Activated T-cell treated with anti-CD3 and anti-CD28 coated beads for 48 hours (primary cell): ENCODE measurements at places on chromosomes 6 and 20.

- no peak for DNase-seq
These were observed 11.4 kb downstream of the DDX27 start for GRCh38 chr20:49230561-49231133.

GRCh38 chr20:51309128-51309527 lies 233.4 kb downstream of the NFATC2 start:
- no peak for DNase-seq

DNA sequence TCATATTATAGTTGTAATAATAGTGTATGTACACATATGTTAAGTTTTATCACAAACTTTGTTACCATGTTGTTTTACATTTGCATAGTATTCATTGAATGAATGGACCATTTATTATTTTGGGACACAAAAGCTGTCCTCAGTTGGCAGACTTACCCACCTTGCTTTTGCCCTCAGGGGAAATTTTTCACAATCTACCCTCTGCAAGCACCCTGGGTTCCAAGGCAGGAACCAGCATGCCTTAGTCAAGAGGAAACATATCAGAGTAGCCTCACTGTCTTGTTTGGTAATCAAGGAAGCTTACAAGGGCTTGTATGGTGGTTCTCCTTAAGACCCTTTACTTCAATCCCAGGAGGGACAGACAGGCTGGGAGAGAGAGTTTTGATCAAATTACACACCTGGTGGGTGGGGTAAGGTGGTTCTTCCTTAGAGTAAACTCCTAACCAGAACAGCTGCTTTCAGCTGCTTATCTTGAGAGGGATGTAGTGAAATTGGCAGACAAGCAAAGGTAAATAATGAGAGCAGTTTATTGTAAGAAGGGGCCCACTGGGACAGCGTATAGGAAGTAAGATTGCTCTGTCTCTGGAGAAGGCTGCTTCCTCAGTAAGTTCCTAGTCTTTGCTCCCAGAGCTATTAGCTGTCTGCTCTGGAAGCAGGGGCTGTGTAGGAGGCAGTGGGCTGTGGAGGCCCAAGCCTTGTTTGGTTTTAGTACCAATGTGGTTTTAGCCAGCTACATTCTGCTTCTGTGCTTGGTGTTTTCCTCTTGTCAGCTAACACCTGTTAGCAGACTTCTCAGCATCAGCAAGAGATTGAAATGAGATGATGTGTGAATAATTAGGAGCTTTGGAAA lies 31.1 kb downstream of the BRPF3 start:
- no peak for DNase-seq

DNA sequence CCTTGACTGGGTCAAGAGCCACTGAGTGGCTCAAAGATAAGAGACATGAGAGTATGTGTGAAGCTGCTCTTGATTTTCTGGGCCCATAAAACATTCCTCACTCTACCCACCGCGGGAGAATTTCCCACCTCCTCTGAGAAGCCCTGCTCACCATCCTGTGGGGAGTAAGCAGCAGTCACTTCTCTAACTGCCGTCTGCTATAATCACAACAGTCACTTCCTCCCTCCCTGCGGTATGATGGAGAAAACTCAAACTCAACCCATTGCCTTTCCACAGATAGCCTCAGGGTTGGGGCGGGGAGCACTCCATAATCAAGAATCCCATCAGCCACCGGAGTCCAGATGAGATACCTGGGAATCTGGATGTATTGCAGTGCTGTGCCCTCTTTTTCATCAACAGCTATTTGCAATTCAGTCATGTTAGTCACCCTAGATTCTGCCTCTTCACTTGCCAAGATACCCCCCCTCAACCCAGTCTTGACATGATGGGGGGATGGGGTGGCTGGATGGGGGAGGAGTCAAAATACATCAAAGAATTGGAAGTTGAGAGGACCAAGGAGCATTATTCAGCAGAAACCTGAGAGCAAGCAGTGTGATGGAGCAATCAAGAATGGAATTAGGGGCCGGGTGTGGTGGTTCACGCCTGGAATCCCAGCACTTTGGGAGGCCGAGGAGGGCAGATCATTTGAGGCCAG lies 5.1 kb downstream of the MOCS1 start:
- no peak for DNase-seq

DNA sequence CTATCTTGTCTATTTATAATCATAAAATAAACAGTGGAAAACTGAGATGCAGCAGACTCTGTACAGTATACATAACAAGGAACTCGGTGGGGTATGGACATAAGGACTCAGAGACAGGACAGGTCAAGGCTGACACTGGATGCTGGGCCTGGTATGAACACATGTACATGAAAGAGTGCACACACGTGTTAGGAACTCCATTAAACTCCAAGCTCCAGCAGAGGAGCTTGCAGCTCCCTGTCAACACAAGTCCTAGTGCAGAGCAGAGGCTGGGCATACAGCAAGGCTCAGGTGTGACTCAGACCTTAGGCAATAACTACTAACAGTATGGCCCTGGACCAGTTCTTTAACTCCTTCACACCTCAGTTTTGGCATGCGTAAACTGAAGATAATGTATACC lies 17.1 kb downstream of the NAPB start:
- no peak for DNase-seq
